Fibroblast of villous mesenchyme (primary cell): ENCODE measurements at places on chromosomes 3 and 15.

GRCh38 chr3:58026598-58026997 lies 18.4 kb downstream of the FLNB start:
- DNase-seq: no peak

DNA sequence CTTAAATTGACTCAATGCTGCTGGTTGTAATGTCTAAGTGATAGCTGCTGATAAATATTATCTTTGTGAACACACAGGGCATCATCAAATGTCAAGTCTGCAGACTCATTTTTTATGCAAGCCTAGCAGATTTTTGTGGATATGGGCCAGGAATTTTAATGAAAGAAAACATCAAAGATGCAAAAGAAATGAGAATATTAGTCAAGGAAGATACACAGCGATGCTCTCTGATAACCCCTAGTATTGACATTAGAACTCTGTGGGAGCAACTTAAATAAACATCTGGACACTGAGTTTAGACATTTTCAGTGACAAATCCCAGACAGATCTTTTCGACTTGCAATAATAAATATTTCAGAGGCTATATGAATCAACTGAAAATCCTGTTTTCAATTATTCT lies 28.3 kb downstream of the POLR2M start:
- DNase-seq: no peak

DNA sequence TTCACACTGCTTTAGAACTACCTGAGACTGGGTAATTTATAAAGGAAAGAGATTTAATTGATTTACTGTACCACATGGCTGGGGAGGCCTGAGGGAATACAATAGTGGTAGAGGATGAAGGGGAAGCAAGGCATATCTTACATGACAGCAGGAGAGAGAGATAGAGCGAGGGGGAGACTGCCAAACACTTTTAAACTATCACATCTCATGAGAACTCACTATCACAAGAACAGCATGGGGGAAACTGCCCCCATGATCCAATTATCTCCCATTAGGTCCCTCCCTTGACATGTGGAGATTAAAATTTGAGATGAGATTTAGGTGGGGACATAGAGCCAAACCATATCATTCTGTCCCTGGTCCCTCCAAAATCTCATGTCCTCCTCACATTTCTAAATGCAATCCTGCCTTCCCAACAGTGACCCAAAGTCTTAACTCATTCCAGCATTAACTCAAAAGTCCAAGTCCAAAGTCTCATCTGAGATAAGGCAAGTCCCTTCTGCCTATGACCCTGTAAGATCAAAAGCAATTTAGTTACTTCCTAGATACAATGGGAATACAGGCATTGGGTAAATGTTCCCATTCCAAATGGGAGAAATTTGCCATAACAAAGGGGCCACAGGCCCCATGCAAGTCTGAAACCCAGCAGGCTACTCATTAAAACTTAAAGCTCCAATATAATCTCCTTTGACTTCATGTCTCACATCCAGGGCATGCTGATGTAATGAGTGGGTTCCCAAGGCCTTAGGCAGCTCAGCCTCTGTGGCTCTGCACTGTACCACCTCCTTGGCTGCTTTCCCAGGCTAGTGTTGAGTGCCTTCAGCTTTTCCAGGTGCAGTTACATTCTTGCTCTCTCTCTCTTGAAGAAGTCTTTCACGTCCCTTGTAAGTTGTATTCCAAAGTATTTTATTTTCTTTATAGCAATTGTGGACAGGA lies 481.7 kb upstream of the TGFBR2 start:
- peak; percentile 31 for DNase-seq

- no peak for DNase-seq
Measured at GRCh38 chr3:141722081-141722480, 16.0 kb upstream of the RNF7 start.

DNA sequence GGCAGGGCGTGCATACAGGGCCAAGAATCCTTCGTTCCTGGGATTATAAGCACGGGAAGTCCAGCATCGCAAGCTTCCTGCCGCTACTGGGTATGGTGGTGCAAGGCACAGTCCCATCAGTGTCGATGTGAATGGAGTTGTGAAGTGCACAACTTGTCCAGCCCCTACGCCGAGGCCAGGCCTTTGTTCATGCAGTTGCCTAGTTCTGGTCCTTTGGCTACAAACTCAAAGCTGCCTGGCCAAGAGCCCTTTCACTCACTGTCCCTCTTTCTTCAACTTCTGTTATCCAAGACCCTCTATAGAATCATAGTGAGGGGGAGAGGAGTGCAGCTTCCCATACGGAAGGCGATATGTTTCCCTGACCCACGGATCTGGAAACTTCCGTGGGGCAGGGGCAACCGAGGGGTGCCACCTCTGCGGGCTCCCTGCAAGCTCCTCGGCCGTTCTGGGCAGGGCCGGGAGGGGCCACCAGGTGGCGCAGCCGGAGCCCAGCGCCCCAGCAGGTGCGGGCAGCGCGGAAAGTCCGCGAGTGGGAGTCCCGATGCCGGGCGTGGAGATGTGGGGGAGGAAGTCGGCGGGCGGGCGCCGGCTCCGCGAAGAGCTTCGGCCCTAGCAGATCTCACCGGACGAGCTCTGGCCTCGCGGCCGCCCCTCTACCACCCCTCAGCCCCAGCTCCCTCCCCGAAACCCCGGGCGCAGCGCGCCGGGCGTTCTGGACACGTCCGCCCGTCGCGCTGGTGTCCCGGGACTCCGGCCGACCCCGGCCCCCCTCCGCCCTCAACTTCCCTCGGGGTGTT lies 693 bp downstream of the RASGRP1 start:
- peak; percentile 30 for DNase-seq

GRCh38 chr3:164683489-164683888 lies 394.8 kb downstream of the SI start:
- no peak for DNase-seq

DNA sequence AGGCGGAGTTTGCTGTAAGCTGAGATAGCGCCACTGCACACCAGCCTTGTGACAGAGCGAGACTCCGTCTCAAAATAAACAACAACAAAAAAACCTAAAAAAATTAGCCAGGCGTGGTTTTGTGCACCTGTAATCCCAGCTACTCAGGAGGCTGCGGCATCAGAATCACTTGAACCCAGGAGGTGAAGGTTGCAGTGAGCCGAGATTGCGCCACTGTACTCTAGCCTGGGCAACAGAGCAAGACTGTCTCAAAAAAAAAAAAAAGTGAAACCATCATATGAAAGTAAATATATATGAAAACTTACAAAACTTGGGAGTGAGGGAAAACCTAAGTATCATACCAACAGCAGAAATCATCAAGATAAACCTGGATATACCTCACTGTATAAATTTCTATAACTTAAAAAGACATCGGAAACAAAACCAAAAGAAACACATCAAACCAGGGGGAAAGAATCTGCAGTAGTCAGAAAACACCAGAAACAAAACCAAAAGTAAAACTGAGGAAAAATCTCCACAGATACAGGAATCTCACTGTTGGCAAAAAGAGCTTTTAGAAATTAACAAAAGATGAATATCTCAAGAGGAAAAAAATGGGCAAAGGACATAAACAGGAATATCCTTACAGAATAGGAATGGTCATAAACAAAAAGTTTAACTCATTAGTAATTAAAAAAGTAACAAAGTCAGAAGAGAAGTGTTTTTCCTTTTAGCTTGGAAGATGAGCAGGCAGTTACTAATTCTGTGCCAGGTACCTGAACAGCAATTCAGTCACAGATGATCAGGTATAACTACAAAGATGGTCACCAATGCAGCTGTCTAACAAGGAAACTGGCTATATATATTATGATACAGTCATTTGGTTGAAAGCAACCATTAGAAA lies 41.3 kb downstream of the ETV5 start:
- DNase-seq: no peak

DNA sequence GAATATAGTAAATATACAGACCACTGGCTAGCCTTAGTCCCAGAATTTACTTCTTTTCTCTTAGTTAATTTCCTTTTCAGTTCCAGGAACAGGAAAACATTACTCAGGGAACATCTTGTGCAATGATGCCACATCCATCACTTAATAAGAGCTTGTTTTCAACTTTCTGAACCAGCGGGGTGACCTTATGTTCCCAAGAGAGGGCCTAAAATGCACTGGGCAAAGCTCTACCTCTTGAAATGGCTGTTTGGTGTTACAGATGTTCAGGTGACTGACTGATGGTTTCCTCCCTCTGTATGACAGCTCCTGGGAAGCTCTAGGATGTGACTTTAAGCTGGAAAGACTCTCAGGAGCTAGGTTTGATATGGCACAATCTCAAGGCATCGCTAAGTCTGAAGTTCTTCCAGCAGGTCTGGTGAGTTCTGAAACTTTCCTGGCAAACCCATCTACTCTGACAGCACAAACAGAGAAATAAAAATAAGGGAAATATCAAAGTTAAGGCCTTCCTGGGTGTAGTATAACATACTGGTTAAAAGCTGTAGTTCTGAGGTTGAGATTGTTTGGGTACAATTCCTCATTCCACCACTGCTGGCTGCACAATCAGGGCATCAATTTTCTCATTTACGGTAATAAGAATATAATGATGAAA lies 98.6 kb downstream of the ZIC1 start:
- DNase-seq: peak; percentile 23
